ENCODE measurements at places on chromosomes 7 and 10.
A peak's percentile ranks its signal among the peaks of the same experiment; 100 is the strongest.

- DNase-seq = no peak
These were observed 11.8 kb downstream of the NT5C2 start for GRCh38 chr10:103181244-103181643.

GRCh38 chr7:98520356-98520951 lies 96.6 kb upstream of the NPTX2 start:
- no peak for DNase-seq

GRCh38 chr7:123440101-123440548 lies 94.3 kb downstream of the IQUB start:
- no peak for DNase-seq

DNA sequence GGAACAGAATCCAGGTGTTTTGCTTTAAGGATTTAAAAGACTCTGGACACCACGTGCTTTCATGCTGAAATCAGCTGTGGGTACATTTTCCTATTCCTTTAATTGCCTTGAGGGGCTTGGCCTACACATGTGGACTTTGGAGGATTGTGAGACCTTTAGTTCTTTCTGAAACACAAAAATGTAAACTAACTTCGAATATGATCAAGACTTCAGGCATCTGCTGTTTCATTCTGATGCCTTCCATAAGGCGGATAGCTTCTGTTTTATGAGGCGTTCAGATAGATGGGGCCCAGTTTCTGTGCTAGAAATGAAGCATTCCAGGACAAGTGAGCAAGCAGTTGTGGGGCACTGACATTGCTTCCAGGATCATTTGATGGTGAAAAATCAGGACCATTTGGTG lies 1.5 kb upstream of the NOBOX start:
- peak; percentile 2 for DNase-seq

- no peak for DNase-seq
These were observed 77.9 kb upstream of the PLXNA4 start for GRCh38 chr7:132654150-132654549.

- DNase-seq = no peak
These were observed 1.6 kb downstream of the TMEM176A start for GRCh38 chr7:150801946-150802771.

DNA sequence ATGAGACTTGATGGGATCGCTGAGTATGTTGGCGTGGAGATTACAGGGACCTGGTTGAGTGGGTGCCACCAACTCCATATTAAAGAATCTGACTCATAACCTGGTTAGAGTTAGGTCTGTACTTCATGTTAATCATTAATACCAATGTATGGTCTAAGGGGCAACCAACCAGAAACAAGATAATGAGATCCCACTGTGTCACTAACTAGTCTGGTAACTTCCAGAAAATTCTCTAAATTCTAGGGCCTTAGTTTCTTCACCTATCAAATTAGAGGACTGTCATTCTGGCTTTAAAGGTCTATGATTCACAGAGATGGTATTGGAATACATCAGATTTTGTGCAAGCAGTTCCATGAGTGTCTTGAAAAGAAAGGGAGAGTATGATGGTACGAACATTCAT lies 102.2 kb downstream of the SNX10 start:
- no peak for DNase-seq

DNA sequence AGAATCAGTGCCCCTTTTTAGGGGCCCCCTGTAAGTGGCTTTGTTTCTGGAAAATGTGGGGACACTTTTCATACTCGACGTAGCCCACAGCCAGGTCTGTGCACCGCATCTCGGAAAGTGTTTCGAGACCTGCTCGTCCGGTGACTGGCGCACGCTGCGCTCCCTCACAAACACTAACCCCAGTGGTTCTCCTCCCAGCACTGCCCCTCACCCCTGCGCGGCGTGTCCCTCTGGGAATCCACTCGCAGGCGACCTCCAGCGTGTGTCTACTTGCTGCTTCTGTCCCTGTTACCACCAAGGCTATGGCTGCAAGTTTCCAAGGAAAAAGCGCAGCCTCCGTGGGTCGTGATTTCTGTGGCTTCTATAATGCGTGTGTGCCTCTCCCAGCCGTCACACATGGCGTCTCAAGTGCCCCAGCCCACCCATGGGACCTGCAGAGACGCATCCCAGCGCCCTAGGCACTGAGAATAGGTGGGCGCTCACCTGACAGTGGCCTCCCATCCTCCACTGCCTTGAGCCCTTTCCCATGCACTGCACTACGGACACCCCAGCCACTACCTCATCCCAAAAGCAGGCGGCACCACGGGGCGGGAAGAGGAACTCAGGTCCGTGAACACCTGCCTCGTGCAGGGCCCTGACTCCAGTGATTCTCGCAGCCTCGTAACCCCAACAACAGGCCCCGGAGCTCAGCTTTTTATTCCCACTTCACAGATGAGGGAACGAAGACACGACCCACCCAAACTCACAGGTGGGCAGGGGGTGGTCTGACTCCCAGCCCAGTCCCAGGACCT lies 49.3 kb downstream of the PTPRN2 start:
- no peak for DNase-seq

DNA sequence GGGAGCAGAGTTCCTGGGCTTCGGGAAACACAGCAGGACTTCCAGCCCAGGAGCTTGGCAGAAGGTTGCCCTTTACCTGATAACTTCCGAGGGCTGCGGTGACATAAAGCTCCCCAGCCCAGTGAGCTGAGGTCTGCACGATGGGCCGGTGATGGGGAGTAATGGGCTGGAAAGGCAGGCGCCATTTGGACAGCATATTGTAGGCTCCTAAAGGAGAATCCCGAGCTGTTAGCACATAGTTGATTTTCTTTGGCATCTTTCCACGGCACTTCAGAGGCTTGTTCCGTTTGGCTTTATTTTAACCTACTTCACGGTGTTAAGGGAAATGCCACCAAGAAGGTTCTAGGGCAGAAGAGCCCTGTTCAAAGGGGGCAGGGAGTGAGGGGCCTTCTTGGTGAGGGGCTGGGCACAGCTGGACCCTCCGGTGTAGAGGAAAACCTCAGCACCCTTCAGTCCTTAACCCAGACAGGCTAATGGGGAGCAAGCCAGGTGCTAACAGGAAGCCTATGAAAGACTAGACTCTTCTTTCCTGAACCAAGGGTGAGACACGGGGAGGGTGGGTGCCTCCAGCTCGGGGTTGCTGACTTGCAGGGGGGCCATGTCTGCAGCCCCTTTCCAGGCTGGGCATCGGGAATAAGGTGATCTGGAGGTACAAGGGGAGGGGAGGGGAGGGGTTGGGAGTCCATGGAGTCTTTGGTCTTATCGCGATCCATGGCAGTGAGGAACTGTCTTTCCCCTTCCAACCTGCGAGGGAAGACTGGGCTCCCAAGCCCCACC lies 347.7 kb downstream of the GLRX3 start:
- DNase-seq = no peak

DNA sequence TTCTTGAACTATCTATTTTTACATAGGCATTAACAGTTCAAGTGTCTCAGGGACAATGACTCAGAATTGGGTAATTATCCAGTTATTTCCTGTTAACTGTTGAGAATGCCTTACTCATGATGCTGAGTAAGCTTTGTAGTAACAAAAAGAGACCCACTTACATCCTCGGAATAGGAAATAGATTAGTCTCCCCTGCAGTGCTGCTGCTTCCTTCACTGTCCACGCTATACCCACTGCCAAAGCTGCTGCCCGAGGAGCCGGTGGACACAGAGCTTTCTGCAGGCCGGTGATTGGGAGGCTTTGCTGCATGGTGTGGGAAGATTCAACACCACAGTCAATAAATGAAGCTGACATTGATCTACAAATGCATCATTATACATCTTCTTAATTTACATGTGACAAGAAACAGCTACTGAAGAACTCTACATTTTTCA lies 357.1 kb downstream of the PCLO start:
- DNase-seq = no peak

- DNase-seq = no peak
These were observed 64.5 kb upstream of the EEPD1 start for GRCh38 chr7:36088553-36088952.

GRCh38 chr10:84008878-84009277 lies 130.4 kb upstream of the GHITM start:
- DNase-seq = no peak

DNA sequence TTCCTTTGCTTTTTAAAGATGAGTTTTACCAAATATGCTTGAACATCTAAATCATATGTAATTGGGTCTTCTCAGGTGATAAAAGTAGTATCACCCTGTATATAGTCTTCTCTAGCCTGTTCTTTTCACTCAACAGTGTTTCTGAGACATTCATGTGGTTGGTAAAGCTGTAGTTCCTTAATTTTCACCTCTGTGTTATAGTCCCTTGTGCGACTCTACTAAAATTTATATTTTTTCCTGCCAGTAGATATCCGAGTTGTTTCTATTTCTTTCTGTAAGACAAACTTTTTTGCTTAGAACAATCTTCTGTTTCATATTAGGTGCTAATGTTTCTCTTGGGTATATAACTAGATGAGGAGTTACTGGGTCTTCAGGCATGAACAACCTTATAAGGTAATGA lies 35.6 kb downstream of the SYPL1 start:
- DNase-seq = no peak

DNA sequence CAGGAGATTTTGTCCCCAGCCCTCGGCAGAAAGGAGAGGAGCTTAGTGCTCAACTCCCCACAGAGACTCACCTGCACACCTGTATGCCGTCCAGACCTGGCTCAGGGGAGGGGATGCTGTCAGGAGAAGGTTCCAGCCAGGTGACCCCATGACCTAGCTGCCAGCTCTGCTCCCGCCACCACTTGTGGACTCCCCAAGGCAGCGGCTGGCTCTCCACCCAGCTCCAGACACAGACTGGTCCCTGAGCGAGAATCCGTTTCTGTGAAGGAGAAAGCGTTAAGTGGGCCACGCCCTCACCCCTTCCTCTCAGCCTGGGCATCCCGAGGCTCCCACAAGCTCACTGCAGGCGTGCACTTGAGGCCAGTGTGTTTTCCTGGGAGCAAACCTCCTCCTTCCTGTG lies 76.4 kb downstream of the RGS10 start:
- DNase-seq = no peak

DNA sequence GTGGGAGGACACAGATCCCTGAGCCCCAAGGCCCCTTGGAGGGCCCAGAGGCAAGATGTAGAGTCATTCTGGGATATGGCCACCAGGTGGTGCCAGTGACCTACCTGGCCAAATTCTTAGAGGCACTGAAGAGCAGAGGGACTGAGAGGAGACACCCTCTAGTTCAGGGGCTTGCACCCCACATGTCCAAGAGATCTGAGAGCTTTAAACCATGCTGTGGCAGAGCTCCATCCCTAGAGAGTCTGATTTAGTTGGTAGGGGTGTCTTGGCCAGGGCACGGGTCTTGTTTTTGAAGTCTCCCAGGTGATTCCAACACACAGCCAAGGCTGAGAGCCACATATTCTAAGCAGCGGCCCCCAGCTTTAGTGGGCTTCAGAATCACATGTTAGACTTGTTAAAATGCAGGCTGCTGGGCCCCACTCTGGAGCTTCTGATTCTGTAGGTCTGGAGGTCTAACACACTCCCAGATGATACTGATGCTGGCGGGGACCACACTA lies 52.5 kb downstream of the PRF1 start:
- DNase-seq = no peak

DNA sequence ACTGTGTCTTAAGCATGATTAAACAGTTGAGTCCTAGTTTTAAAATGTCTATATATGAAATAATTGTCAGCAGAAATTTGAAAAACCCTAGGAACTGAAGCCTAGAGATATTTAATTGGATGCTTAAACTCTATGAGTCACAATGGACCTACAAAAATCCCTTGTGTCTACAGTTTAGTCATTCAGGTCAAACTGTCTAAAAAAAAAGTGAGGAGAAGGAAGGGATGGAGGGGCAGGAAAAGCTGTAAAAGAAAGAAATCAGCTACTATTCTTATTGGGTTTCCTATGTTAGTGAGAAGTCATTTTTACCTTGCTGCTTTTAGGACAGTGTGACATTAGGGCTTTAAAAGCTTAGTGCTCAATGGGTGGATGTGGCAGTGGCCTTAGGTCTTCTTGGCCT lies 406.1 kb upstream of the FZD8 start:
- no peak for DNase-seq

- no peak for DNase-seq
These were observed 19.3 kb downstream of the PAPOLB start for GRCh38 chr7:4842319-4843064.

DNA sequence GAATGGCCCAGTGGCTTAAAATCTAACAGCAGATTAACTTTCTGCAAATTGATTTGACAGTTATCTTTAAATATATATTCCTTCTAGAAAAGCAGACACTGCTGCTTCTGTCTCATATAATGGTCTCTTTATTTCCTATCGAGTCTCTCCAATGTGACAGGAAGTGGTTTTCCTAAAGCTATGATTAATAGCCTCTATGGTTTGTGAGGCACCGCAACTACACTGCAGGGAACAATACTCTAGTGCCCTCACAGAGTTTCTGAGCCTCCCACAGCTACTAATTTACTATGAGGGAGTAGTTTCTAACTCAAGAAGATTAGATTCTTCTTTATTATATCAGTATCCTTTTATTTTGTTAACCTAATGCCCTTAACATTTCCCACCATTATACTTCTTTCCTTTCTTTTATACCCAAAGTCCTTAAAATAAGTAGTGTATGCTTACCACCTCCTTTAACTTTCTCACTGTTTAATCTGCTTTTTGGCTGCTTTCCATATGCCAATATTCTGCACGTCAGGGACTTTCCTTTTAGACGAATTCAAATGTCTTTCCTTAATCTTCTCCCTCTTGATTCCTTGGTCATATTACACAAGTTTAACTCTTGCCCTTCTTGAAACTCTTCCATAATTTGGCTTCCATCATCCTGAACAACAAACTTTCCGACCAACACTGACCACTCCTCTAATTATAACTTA lies 23.8 kb upstream of the AHR start:
- DNase-seq = no peak

GRCh38 chr10:93813507-93814465 lies 56.0 kb downstream of the LGI1 start:
- no peak for DNase-seq

DNA sequence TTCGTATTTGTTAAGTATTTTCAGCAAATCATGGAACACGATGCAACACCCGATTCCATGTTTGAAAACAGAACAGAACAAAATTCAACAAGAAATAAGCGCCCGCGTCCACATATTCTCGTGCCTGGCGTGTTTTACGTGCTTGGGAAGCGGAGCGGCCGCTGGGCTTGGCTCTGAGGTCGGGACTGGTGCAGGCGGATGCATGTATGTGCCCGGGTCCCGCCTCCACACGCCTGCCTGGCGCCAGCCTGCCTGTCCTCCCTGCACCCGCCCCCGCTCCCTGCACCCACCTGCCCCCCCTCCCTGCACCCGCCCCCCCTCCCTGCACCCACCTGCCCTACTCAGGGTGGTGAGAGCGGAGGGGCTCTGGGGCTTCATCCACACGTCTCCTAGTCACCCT lies 454.5 kb downstream of the DNAJB6 start:
- DNase-seq = no peak

GRCh38 chr7:918441-919113 lies 35.9 kb downstream of the ADAP1 start:
- no peak for DNase-seq

GRCh38 chr10:58399410-58399809 lies 14.2 kb downstream of the TFAM start:
- DNase-seq = no peak

DNA sequence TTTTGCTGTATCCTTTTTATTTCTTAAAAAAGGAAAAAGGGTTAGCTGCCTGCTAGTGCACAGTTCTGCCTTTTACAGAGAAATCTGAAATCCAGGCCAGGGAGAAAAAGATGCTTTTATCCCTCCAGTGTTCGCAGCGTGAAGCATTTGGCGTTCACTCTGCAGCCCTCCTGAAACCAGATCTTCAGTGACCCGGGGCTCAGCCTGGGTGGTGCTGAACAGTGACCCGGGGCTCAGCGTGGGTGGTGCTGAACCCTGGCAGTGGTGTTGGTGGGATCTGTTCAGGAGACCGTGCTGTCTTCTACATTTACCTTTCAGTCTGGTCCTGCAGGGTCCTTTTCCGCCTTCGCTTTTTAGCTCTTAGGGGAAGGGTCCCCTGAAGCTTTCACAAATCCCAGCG lies 164.7 kb upstream of the KLF6 start:
- DNase-seq = no peak

- no peak for DNase-seq
These were observed 1013.8 kb upstream of the MBL2 start for GRCh38 chr10:53786236-53786900.

All from type B pancreatic cell (in vitro differentiated cells).